ENCODE measurements at places on chromosomes 7 and 10.

DNA sequence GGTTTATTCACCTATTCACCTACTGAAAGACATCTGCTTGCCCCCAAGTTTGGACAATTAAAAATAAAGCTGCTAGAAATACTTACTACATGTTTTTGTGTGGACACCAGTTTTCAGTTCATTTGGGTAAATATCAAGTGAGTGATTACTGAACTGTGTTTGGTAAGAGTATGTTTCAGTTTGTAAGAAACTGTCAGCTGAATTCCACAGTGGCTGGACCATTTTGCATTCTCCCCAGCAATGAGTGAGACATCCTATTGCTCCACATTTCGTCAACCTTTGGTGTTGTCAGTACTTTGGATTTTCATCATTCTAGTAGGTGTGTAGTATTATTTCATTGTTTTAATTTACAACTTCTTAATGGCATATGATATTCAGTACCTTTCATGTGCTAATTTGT lies 17.4 kb upstream of the IKZF1 start:
- no peak for DNase-seq

- DNase-seq: no peak
Observed at GRCh38 chr7:36116347-36117202, 36.5 kb upstream of the EEPD1 start.

DNA sequence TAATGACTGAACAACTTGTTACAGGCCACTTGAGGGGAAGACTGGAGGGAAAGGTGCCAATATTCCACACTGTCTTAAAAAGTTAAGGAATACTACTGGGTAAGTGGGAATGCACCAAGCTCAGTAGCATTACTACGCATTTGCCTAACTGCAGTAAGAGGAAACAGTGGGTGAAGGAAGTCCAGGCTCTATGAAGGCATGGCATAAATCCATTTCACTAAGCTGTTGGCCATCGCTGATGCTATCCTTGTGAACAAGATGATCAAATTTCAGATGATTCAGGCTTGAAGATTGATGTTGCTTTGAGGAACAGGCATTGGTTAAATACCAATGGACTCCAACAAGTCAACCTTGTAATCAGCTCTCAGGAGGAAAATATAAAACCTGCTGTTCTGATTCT lies 44.2 kb upstream of the TES start:
- DNase-seq: no peak

GRCh38 chr7:35624299-35625186 lies 70.4 kb downstream of the HERPUD2 start:
- DNase-seq: peak; percentile 44

GRCh38 chr10:35152992-35153391 lies 26.3 kb downstream of the CREM start:
- DNase-seq: no peak

DNA sequence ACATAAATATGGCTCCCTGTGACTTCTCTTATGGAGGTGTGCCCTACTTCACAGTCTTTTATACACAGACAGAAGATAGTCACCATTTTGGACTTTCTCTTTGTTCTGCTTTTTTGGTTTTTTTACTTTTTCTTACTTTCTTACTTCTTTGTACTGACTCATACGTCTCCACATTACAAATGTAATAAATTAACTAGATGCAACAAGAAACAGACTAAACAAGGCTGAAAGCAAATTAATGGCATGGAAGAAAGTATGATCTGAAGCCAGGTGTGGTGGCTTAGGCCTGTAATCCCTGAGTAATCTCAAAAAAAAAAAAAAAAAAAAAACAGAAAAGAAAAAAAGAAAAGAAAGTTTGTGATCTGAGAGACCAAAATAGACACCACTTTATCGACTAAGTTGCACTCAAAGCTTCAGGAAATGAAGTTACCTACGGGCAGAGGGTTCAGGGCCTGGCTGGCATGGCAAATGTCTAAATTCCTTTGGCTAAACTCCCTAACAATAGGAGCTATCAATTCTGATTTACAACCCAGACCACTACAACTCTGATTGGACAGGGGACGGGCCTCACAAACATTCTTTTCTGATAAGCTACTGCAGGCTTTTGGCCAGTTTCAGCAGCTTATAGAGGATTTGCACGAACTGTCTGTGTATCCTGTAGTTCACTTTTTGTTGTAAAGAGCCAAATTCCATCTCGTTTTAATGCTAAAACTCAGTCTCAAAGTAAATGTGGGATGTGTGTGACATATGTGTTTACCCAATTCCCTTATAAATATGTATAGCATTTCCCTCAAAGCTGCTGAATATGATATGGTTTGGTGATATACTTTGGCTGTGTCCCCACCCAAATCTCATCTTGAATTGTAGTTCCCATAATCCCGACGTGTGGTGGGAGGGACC lies 129.1 kb downstream of the SEPTIN14 start:
- no peak for DNase-seq

GRCh38 chr10:26516540-26517101 lies 78.5 kb downstream of the APBB1IP start:
- no peak for DNase-seq

DNA sequence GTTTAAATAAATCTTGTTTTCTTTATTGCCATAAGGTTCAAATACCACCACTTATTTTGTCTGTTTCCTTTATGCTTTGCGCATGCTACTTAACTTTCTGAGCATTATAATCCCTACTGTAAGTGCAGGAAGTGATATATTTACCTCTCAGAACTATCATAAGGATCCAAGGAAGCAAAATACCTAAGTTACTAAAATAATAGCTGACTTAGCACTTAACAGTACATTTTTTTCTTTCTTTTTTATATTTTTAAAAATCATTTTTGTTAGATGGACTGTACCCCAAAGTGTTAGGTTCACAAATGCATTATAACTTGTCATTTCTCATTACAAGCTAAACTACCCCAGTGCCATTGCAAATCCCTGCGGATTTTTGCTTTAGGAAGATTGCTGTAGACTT lies 663.8 kb downstream of the SUGCT start:
- no peak for DNase-seq

GRCh38 chr7:109402107-109402506 lies 832.4 kb downstream of the DNAJB9 start:
- no peak for DNase-seq

DNA sequence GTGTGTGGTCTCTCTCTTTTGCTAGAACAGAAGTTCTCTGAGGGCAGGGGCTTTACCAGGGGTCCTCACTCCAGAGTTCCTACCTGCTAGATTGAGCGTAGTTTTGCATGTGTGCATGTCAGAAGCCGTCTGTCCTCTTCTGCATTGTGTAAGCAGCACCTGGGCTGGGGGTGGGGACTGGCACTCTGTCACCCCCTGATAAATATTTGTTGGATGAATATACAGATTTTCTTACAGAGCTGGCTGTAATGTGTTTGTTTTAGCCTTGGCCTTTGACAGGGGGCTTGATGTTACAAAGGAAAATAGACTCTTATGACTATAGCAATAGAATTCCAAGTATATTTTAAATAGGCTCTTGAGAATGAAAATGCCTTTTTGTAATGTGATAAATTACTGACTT lies 46.6 kb downstream of the WDR37 start:
- no peak for DNase-seq

- DNase-seq: no peak
Observed at GRCh38 chr10:47374611-47375536, 9.2 kb downstream of the ZNF488 start.

- no peak for DNase-seq
Observed at GRCh38 chr10:85228726-85229125, 900.3 kb downstream of the CCSER2 start.

DNA sequence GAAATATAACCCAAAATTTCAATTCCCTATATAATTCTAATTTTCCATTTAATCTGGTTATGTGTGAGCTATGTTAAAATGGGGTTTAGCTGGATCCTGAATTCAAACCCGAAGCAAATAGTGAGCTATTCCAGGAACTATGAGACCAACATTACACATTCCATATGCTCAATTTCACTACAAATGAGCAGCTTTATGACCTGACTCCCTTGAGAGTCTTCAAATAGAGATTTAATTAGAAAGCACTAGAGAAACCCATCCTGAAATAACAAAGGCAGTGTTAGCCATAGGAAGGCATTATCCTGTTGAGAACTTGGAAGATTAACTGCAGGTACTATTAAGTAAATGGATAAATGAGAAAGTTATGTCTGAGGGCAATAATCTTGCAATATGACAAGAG lies 890.0 kb downstream of the GRM8 start:
- DNase-seq: no peak

DNA sequence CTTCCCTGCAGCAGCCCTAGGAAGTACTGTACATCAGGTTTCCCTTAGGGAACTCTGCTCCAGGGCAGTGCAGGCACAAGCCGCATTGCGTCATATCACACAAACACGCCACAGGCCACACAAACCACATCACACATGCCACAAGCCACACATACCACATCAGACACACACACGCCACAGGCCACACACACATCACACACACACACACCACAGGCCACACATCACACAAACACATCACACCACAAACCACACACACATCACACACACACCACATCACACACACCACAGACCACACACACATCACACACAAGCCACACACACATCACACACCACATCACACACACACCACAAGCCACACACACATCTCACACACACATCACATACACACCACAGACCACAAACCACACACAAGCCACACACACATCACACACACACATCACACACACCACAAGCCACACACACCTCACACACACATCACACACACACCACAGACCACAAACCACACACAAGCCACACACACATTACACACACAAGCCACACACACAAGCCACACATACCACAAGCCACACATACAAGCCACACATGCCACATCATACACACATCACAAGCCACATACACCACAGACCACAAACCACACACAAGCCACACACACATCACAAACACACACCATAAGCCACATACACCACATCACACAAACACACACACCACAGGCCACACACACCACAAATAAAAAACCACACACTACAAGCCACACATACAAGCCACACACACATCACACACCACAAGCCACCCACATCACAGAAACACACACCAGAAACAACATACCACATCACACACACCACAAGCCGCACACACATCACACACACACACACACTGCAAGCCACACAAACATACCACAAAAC lies 53.4 kb downstream of the TMEM209 start:
- no peak for DNase-seq

DNA sequence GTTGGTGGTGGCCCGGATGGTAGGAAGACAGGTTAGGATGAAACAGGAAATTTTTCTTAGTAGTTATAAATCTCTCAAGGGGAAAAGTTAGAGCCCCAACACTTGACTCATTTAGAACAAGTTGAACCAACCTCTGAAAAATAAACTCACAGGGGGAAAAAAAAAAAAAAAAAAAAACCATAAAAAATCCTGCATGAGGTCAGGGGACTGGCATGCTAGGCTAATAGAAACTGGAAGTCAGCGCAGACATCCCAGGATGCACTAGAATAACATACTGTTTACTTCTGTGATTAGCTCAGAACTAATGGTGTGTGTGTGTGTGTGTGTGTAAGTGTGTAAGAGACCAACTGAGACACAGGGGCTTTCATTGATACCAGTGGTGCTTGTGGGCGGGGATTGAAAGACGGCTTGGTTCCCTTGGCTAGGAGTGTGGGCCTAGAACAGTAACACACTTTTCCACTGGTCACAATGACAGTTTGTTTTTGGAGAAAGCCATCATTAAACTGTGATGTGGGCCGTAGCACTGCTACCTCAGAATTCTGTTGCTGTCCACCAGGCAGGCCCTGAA lies 491.6 kb upstream of the GALNT17 start:
- DNase-seq: no peak

DNA sequence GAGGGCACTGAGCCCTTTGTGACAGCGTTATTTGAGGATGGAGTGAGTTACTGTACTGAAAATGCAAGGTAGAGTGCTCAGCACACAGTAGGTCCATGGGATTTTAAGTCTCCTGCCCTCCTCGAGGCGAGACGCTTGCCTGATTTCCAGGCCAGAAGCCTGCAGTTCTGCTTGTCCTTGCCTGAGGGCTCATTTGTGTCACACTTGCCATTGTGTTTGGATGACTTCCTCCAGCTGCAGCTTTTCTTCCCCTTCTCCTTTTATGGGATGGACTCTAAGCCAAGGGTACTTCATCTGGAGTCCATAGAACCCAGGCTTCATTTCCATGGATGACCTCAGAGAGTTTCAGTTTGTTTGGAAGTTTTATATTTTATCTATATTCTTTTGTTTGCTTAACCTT lies 304.2 kb upstream of the BMPER start:
- DNase-seq: no peak

- no peak for DNase-seq
Observed at GRCh38 chr10:5987747-5988146, 10.4 kb upstream of the IL15RA start.

GRCh38 chr10:32317795-32318357 lies 29.1 kb downstream of the EPC1 start:
- DNase-seq: peak; percentile 41

DNA sequence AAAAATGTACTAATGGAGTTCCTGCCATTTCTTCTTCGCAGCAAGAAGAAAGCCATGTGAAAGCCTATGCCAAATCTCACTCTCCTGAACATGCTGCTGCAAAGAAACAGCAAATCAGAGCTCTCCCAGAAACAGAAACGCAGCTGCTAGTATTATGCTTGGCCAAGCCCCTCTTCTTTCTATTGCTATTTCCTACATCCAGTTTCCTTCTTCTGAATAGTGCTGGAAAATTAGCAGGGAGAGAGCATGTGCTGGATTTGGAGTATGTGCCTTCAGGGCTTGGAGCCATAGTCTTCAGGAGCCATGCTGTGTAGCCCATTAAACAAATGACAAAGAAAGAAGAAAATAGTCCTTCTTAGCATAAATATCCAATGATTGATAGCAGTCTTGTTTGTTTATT lies 852.0 kb upstream of the PHF14 start:
- DNase-seq: no peak

DNA sequence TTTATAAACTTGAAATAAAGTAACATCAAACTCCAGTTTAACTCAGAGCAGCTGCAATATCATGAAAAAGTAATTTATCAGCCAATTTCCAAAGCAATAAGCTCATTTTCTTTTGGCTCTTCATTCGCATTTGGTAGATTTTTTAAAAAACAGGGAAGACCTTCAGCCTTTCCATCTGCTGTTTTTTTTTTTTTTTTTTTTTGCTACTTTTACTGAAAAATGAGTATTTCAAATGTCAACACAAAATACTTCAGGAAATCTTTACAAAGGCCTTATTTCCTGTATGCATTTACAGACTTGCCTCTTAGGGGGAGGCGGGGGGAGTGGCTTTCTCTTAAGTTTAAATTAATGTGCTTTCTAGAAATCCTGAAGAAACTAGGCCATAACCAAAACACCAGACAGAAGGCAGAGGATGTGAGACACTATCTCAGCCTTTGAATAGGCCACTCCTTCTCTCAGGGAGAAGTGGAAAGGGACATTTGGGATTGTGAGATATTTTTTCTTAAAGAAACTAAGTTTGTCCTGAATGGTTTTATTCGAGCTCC lies 91.8 kb downstream of the COL28A1 start:
- no peak for DNase-seq

DNA sequence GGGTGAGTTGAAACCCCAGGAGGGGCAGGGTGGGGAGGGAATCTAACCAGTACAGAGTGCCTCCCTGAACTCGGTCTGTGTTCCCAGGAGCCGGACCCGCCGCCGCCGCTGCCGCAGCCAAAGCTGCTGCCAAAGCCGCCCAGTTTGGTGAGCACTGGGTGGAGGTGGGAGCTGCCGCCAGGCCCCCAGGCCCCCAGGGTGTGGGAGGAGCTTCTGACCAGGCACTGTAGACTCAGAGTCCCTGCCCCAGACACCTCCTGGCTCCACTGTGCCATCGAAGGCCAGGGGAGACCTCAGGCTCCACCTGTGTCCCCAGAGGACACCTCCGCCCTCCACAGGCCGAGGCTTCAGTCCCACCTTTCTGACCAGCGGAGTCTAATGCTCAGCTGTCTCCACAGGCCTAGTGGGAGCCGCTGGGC lies 20.4 kb upstream of the LIMK1 start:
- DNase-seq: no peak

Data from GM19239 (cell line).